Activated CD4-positive, alpha-beta T cell treated with anti-CD3 and anti-CD28 coated beads, Interleukin-2, amount 50 U/mL, for 16 hours (primary cell): ENCODE measurements at places on chromosomes 13 and 19.

- no peak for DNase-seq
Measured at GRCh38 chr13:109979228-109979627, 192.8 kb upstream of the IRS2 start.

- no peak for DNase-seq
Measured at GRCh38 chr13:112072534-112073244, 5.7 kb downstream of the SOX1 start.

GRCh38 chr13:114078461-114079451 lies 53.7 kb downstream of the RASA3 start:
- no peak for DNase-seq

DNA sequence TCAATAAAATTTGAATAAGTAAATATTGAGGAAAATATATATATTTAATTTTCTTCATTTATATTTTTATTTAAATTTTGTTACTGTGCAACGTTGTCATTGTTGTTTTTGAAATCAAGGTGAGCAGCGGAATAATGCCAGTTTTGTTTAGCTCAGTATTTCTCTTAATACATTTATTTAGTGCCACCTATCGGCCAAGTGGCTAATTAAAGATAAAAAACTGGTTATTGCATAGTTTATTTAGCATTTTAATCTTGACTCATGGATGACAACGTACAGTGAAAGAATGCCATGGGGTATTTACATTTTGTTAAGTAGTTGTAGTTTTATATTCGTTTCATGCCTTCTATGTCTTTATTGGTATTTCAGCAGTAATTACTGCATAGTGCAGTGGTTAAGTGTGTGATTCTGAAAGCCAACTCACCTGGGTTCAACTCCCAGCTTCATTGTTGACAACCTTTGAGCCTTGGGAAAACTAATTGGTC lies 265.9 kb downstream of the MYO16 start:
- DNase-seq: peak; percentile 18

- no peak for DNase-seq
Measured at GRCh38 chr19:19679176-19680073, 10.8 kb downstream of the ZNF101 start.

DNA sequence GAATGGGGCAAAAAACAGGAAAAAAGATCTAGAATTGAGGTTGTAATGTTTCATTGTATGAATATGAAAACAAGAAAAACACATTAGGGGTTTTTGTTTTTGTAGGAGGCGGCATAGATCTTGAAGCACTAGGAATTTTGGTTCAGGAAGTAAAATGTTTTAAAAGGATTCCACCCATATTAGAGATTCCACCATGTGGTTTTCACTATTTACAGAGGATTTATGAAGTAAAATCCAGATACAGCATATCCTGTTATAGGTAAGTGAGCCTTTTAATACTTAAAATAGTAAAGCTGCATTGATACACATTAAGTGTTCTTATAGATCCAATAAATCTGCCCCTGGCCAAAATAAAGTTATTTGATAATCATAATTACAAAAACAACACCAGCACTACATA lies 61.4 kb downstream of the MICU2 start:
- no peak for DNase-seq
